Brain microvascular endothelial cell (primary cell): ENCODE measurements at places on chromosomes 12 and 14.

- DNase-seq = peak; percentile 83
Measured at GRCh38 chr12:46562625-46563225, 190.2 kb upstream of the SLC38A2 start.

DNA sequence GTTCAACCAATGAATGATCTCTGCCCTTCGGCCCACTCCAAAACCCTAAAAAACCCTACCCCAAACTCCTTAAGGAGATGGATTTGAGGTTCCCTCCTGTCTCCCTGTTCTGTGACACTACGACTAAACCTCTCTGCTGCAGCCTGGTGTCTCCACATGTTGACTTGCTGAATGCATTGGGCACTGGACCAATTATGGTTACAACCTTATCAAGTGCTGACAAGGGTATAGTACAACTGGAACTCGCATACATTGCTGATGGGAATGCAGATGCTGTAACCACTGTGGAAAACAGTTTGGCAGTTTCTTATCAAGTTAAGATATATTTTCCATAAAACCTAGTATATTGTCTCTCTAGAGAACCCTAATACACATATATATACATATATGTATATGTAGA is 6.3 kb upstream of the DICER1 start:
- DNase-seq = no peak

- peak; percentile 54 for DNase-seq
Measured at GRCh38 chr12:25811656-25812126, 146.8 kb upstream of the RASSF8 start.

GRCh38 chr12:9248435-9248834 is 40.2 kb upstream of the PZP start:
- DNase-seq = no peak

DNA sequence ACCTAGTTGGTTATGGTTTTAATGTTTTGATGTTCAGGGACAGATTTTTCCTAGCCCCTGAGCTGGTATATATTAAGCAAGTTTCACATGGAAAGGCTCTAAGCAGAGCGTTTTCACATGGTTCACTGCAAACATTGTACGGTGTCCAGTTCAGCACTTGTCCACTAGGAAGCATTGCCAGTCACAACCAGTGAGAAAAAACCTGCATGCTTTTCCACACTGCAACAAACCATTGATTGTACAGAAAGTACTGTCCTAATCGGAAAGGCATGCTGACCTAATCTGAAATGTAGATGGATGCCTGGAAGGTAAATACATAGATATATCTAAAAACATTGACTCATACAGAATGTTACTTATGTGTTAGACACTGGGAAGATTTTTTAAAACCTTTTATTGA is 25.0 kb upstream of the NPAS3 start:
- DNase-seq = peak; percentile 63

- no peak for DNase-seq
Measured at GRCh38 chr12:101430456-101430855, 22.9 kb upstream of the ARL1 start.

DNA sequence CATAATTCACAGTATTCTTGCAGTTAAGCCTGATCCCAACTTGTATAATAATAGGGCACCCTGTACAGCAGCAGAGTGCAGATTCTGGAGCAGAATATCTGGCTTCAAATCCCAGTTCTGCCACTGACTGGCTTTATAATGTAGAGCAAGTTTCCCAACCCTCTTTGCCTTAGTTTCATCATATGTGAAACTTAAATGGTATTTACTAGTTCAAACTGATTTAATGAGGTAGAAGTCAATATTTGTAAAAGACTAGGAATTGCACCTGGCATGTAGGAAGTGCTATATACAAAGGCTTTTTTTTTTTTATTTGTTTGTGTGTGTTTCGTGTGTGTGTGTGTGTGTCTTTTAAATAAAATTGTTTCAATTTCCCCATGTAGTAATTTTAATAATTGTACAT is 125.9 kb downstream of the CCER1 start:
- DNase-seq = no peak

GRCh38 chr12:50021031-50021430 is 4.3 kb downstream of the RACGAP1 start:
- no peak for DNase-seq

DNA sequence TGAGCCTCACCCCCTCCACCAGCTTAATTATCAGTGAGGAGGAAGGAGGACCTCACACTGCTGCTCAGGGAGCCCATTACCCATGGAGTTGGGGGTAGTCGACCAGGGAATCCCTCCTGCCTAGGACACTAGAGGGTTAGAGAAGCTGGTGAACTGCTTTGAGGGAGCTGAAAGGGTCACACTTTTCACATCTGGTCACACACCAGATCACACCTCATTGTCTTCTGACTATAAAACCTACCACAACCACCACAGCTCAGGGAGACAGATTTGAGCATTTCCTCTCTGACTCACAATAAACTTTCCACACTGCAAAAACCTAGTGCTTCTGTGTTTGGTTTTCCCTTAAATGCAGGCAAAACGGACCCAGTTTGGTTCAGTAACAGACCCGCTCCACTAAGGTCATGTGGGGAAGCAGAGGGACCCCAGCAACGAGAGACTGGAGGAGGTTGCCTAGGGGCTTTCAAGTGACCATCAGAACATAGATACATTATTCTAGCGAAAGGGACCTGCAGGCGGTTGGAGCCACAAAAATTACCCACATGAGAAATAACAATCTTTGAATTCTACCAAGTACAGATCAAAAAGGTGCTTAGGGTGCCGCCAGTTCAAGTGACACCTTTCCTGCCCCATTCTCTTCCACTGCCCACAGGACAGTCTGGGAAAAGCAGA is 151.4 kb upstream of the AVPR1A start:
- DNase-seq = peak; percentile 38

DNA sequence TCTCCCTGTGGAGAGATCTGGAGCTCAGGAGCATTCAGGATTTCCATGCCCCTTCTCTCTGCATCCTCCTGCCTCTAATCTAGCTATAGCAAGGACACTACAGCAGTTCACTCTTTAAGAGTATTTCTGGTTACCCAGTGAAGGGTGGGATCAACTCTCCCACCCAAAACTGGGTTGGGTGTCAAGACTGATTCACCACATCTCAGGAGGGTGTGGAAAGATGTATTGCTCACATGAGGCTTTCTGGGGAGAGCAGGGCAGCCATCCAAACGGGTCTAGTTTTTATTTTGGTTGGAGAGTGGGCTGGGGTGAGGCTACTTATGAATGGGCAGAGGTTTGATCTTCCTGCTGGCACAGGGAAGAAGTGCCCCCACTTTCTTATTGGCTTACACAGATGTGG is 18.6 kb downstream of the C12orf75 start:
- no peak for DNase-seq

DNA sequence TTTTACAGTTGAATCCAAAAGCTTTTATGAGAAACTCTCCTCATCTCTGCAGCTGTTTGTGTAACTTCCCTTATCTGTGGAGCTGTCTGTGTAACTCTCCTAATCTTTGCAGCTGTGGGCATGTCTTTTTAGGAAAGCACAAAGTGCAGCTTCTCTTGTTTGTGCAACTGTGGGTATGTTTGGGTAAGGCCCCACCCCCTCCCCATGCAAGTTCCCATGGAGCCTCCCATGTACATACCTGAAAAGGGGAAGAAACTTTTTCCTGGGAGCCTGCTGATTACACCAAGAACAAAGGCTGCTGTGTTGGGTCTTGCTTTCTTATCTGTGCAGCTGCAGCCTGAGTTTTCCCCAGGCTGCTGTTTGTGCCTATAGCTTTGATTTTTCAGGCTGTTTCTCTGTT is 42.7 kb upstream of the CDKN3 start:
- DNase-seq = no peak

- DNase-seq = peak; percentile 64
Measured at GRCh38 chr14:76953311-76953945, 75.1 kb downstream of the IRF2BPL start.

DNA sequence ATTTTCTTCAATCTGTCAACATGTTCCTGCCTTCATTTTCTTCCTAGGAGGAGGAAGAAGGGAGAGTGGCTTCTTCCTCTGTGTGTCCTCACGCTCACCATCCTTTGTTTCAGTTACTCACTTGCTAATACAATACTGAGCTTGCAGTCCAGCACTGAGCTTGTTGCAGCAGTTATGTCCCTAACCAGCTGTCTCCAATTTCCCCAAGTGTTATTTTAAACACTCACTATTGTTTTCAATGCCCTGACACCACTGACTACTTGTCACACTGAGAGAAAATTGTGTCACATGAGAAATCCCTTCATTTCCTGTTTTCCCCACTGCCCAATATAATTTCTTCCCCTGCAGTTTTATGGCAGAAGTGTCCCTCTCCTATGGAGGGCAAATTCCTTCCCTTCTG is 53.4 kb downstream of the HSD17B6 start:
- no peak for DNase-seq

DNA sequence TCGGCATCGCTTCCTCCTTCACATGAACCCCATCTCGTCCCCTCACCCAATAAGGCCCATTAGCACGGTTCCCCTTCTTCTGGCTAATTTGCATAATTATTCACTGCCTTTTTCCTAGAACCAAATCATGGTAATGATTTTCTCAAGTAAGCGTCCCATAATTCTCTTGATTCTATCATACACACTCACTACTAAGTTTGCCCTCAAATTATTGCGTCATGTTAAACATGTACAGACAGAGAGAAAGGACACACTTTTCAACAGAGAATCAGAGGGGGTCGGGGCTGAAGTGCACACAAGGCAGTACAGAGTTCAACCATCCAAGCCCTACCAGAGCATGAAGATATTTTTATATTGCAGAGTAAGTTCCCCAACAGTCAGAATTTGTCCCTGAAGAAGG is 256.6 kb downstream of the FOXN3 start:
- no peak for DNase-seq

GRCh38 chr12:27966870-27967269 is 5.7 kb downstream of the PTHLH start:
- peak; percentile 91 for DNase-seq

DNA sequence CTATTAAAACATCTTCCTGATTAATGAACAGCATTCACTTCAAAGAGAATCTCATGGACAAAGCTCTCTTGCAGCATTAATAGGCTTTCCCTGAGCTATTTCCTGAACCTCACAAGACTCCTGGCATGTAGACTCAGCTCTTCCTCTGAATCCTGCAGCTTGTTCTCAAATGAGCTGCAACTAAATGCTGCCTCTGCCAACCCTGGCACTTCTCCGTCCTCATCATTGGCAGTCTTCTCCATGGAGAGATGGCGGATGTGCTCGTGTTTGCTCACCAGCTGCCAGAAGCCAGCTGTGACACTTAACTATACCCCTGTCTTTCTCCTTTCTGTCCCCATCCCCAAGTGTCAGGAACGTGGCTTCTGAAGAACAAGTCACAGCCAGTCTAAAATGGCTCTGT is 232.1 kb downstream of the FOXN3 start:
- no peak for DNase-seq

- DNase-seq = no peak
Measured at GRCh38 chr12:115636546-115636945, 640.9 kb downstream of the MED13L start.

- DNase-seq = no peak
Measured at GRCh38 chr12:4580281-4580688, 18.3 kb downstream of the DYRK4 start.

GRCh38 chr12:121424624-121424975 is 24.7 kb downstream of the RNF34 start:
- no peak for DNase-seq

- DNase-seq = peak; percentile 6
Measured at GRCh38 chr12:16555630-16556029, 50.3 kb downstream of the LMO3 start.

- no peak for DNase-seq
Measured at GRCh38 chr12:50261654-50262053, 21.7 kb downstream of the LIMA1 start.

DNA sequence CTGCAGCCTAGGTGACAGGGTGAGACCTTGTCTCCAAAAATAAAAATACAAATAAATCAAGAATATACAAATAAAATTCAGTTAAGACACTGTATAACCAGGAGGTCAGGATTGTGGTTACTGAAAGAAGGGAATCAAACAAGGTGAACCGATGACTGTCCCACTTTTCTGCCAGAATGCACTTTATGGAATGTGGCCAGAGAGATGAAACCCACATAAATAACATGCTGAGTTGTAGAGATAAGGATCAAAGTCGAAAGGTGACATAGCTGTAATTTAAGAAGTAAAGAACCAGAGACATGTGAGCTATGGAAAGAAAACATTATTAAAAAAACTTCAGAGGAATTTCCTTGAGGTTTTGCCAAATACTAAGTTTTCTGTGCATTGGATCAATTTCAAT is 1098.2 kb upstream of the USP15 start:
- no peak for DNase-seq

GRCh38 chr12:52929538-52929937 is 19.4 kb upstream of the KRT18 start:
- DNase-seq = no peak

DNA sequence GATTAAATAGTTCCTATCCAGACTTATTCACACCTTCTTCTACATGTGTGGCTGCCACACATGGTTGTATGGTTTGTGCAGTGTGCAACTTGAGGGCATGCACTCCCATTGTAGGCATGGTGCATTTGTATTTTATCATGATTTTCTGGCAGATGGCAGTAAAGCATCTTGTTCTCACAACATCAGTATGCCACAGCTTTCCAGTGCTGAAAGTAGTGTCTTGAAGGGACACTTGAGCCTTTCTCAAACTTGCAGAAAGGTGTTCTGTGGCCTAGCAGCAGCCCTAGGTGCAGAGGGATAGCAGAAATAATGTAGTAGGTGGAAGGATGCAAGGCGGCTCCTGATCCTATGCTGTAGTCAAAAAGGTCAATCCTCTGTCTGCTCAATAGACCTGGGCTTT is 72.9 kb downstream of the LMNTD1 start:
- no peak for DNase-seq

DNA sequence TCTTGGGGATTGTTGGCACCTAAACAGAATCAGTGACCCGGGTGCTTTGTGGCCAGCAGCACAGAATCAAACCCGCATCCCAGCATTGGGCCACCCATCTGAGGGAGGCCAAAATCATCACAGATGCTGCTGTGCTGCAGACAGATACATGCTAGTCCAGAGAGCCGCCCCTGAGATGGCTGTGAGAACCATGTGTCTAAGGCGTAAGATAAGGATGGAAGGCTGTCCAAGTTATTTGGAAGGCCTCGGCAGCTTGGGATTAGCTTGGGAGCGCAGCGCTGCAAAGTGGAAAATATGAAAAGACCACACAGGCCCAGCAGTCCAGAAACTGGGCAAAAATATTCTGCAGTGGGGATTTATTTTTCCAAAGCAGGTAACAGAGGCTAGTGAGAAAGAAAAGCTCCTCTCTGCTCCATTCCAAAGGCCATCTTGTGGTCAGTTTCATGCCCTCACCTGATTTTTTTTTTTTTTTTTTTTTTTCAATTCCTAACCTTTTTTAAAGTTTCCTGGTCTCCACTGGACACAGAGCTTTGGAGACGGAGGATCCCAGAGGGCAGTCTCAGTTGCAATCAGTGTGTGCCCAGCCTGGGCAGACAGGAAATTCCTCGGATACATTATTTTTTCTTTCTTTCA is 178.9 kb upstream of the BCL2L14 start:
- no peak for DNase-seq

DNA sequence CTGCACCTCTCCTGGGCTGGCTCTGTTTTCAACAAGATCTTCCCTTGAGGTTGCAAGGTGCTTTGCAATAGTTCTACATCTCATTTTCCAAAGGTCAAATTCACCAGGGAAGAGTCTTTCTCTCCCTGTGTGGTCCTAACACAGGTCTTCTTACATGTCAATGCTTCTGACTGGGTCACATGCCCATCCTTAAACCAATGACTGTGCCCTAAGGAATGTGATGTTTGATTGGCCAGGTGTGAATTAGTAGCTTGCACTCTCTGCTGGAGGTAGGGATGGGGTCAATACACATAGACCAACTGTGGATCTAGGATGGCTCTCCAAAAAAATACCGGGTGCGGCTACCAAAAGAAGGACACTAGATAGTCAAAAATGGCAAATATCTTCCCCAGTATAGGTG is 19.9 kb upstream of the KCNK10 start:
- no peak for DNase-seq

GRCh38 chr12:93944201-93944600 is 204.2 kb upstream of the PLXNC1 start:
- no peak for DNase-seq
